ENCODE measurements at places on chromosomes 16 and 17.

DNA sequence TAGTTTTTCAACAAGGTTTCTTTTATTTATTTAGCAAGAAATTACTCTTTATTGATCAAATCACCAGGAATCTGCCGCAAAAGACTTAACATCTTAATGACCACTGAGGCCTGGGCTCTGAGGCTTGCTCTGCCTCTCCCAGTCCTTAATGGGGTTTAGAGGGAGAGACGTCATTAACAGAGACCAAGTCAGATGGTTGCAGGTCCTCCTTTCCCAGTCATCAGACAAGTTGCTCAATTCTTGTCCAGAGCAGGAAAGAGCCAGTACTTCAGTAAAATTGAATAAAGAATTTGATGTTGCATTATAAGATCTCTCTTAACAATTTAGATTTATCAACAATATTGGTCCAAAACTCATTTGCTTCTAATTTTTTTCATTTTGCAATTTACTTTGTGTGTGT lies 2.0 kb downstream of the SEPHS2 start:
- DNase-seq, result no peak

DNA sequence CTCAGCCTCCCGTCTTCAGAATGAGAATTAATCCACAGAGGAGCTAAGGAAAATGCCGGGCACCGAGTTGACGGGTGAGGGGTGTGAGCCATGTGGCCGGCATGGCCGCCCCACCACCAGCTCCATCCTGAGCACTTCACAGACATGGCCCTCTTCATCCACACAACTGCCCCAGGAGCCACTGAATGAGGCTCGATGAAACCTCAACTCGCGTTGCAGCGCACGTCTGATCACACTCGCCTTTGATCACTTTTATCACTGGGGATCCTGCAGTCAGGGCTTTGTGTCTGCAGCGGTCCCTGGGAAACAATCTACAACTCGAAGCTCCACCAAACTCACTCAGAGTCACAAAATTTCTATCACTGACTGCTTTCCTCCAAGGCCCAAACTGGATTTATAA lies 46.7 kb upstream of the CDR2 start:
- DNase-seq, result no peak

DNA sequence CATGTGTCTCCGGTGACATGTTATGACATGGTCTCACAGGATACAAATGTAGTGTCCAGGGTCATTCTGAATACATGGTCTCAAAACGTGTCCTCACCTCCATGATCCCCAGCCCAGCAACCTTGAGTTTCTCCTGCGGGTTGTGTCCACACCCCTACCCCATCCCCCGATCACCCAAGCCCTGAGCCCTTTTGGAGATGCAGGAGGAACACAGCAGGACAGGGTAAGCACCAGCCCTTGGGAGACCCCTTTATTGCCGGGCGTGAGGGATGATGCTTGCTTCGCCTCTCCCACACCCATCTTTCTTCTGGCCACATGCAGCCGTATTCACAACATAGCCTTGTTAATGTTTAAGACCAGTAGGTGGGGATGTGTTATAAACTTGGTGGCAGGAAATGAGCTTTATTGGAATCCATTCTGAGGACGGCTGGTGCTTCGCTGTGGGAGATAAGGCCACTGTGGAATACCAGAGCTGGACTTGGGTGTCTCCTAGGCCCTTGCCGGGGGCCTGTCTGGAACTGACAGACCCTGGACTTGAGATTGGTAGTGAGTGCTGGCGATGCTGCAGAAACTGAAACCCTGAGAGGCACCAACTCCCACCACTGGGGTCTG lies 5.5 kb downstream of the TMEM132E start:
- no peak for DNase-seq

- no peak for DNase-seq
These were observed 92.1 kb downstream of the WDR59 start for GRCh38 chr16:74892574-74893461.

GRCh38 chr17:82970818-82971590 lies 108.4 kb upstream of the METRNL start:
- no peak for DNase-seq

DNA sequence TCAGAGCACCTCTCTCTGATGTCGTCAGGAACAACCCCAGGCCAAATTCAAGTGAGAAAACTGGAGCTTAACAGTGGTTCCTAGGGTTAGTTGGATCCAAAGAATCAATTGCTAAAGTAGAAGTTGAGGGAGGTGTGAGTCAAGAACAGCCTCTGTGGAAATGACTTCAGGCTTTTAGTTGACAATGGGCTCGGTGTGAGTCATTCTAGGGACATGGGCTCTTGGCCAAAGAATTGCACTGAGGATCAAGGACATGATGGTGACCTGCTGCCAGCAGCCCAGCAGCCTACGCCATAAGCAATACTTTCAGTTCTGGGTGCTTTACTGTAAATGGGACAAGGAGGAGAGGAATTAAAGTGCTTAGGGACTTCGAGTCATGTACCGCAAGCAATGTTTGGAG lies 32.1 kb upstream of the SMURF2 start:
- DNase-seq, result no peak

DNA sequence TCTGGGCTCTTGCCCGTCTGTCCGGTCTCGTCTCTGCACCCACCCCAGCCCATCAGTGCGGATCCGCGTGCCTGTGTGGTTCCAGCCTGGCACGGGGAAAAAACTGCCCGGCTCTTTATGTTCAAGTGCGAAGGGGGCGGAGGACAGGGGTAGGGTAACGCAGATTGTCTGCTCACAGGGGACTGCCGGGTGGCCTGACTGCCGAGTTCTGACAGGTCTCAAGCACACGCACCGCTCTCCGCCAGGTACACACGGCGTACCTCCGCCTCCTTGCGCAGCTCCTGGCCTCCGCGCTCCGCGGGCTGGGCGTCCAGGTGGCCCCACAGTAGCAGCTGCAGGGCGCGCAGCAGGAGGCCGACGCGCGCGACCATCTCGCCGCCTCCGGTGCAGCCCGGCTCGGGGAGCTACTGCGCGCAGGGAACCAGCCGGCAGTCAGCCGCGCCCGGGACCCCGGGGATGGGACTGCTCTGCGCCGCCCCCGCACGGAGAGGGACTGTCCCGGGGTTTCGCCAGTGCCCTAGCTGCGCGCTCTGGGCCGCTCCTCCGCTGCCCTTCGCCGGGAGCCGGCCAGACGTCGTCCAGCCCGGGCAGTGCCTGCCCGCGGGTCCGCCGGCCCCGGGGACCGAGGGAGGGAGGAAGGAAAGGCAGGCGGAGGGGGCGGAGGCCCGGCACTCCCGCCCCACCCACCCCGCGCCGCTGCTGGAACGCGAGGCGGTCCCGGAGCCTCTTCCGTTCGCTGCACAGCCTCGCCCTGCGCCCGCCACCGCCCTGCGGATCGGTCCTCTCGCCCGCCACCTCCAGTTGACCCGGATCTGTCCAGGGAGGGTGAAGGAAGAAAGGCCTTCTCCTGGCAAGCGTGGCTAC lies at the start of gene MMP28:
TSS of gene MMP28 (minus strand) at position 635 of the 864 bp plus-strand sequence. CDS start at position 371, 264 bp downstream.
- no peak for DNase-seq

DNA sequence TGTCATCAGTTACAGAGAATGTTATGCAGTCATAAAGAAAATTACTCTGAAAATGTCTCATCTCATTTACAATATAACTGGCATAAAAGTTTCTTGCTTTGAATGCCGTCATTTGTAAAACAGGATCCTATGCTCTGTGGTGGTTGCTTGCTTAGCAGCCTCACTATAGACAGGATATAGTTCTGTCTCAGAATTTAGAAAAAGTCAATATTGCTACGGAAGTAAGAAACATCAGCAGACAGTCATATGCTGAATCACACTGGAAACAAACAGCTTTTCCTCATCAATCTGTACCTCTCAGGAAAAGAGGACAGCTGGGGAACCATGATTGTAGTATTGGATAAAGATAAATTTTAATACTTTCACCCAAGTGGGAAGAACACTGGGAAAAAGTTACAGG lies 105.5 kb downstream of the MYO1D start:
- no peak for DNase-seq

DNA sequence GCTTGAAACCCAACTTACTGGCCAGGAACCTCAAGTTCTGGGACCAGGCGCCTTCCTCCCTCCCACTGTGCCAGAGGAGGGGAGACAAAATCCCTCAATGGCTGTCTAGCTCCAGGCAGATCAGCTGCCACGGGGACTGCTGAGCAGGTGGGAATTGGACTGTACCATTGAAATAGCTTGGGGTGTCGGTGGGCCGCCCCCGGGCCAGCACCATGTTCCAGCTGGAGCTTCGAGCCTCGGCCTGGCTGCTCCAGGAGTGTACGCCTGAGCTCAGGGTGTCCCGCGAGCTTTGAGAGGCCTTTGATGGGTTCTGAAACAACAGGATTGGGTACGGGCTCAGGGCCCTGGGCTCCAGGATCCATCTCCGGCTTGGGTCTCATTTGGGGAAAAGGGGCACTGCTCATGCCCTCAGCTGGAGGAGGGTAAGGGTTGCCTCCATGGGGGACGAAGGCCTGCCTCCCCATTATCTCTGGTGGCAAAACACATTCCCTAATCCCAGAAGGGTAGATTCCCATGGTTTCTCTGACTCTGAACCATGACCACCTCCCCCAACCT lies 4.6 kb upstream of the SPATA32 start:
- no peak for DNase-seq

DNA sequence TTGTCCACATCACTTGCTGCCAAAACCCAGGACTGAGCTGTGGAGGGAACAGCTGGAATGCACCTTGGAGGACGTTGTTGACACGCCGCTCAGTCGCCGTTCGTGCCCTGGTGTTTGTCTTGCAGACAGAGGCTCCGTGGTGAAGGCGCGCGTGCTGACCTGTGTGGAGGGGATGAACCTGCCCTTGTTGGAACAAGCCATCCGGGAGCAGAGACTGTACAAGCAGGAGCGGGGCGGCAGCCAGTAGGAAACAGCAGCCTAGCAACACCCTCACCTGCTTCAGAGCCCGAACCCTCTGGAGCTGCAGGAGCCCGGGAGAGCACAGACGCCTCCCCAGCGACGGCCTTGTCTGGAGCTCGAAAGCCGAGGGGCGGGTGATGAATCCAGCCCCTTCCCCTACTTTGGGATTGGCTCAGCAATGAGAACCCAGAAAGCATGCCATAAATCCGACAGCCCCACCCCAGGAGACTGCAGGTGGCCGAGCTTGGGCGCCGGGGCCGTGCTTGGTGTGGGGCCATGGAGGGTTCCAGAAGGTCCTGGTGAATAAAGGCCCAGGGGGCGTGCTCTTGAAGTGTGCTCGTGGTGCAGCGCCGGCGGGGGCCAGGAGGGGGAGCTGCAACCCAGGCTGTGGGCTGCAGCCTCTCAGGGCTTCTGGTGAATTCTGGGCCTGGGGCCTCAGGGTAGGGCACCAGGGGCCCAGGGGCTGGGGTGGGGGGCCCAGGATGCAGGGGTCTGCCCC lies 470 bp upstream of the CDK3 start:
- peak; percentile 76 for DNase-seq

- no peak for DNase-seq
These were observed 7.8 kb downstream of the KRT28 start for GRCh38 chr17:40791787-40792436.

- no peak for DNase-seq
These were observed 286.6 kb upstream of the CCL2 start for GRCh38 chr17:33968350-33969044.

- DNase-seq, result no peak
These were observed 67.1 kb downstream of the ABCC1 start for GRCh38 chr16:16016388-16016964.

GRCh38 chr17:68455901-68456338 lies 1.4 kb downstream of the WIPI1 start:
- DNase-seq, result no peak

DNA sequence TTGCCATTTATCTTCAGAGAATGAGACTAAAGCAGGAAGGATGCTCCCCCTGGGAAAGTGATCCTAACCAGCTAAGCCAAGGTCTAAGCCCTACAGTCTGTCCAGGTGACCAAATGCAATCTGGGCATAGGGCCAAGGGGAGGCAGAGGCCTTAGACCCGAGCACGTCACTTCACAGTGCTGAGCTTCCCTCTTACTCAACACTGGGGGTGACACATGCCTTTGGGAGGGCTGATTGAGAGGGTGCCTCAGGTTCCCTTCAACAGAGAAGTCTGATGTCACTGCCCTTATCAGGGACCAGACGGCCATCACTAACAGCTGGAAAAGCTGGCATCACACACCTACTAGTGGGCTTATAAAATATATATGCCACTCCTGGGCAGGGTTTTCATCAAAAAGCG lies 4.0 kb downstream of the CIAO2B start:
- DNase-seq, result no peak

- no peak for DNase-seq
These were observed 2.0 kb downstream of the HOXB8 start for GRCh38 chr17:48612854-48613691.

DNA sequence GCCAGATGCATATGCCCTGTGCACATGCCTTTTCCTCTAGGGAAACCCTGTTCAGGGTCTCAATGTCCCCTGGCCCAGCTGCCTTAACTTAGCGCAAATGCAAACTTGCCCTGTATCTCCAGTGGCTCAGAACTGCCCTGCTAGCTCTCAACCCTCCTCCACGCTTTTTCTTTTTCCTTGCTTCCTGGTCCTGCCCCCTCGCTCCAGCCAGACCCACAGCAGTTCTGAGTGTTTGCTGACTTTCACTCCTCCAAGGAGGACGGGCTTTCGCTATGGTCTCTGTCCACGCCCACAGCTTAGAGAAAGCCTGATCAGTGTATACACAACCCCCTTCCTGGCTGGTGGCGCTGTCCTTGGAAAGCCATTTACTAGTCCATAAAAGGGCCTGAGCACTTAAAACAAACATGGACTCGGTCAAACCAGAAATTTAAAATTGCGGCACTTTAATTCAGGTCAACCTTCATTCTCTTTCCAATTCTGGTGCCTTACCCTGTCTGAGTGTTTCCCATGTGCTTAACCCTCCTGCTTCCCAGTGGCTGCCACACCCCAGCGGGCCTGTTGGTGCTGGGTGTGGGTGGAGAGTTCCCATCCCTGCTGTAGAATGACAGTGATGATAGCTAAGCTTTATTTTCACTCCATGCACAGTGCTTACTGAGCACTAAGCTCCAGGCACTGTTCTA lies 15.6 kb upstream of the TMEM98 start:
- DNase-seq, result no peak

DNA sequence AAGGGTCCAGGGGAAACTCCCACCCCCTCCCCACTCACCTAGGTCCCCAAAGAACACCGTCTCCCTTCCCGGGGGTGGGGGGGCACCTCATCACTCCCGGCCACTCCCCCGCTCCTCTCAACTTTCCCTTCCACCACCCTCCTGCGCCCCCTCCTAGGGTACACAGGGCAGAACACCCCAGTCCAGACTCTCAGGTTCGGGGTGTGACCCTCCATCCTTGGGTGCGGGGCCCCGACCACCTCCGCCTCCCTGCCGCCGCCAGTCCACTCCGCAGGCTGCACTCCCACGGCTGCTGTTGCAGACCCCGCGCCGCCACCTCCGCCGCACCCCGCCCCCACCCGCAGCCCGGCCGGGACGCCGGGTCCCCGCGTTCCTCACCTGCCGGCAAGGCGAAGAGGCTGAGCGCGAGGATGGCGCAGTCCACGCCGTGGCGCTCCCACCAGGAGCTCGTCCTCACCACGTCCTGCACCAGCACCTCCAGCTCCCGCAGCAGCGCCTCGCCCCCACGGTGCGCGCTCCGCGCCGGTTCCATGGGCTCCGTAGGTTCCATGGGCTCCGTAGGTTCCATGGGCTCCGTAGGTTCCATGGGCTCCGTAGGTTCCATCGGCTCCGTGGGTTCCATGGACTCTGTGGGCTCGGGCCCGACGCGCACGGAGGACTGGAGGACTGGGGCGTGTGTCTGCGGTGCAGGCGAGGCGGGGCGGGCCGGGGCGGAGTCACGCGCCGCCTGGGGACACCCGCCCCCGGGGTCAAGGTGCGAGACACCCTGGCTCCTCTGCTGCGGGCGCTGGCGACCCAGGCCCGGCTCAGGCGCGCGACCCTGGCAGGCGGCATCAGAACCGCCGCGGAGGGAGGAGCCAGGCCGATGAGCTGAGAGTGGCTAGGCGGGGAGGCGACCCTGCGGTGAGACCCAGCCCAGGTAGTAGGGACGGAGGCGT lies at the start of gene FADS6:
TSS of gene FADS6 (minus strand) at position 660 of the 938 bp plus-strand sequence. CDS start at position 622, 38 bp downstream.
- no peak for DNase-seq

- no peak for DNase-seq
These were observed 2.8 kb downstream of the CEP20 start for GRCh38 chr16:15885560-15886001.

All from stimulated activated CD4-positive, alpha-beta T cell treated with anti-CD3 and anti-CD28 coated beads, Interleukin-2, amount 100 ng/mL, for 48 hours (primary cell).